ENCODE measurements at places on chromosomes 11 and 22.

GRCh38 chr11:64125676-64126075, 40.2 kb downstream of the MACROD1 start:
- DNase-seq: no peak

GRCh38 chr22:39396797-39397195, 2.8 kb upstream of the TAB1 start:
- no peak for DNase-seq

DNA sequence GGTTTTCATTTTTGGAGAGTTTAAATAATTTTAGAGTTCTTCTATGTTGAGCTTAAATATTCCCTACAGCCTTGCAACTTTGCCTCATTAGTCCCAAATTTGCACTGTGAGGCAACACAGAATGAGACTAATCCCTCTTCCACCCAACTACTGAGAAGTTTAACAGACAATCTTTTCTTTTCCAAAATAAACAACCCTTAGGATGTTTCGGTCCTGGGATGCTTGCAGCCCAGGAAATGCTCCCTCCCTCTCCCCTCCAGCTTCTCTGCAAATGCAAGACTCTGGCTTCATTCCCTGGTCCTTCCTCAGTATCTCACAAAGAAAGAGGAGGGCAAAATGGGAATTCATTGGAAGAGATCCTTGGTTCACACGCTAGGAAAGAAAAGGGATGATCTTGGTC, 222.5 kb downstream of the ST3GAL4 start:
- no peak for DNase-seq

- DNase-seq: no peak
These were observed 38.4 kb upstream of the CLMP start for GRCh38 chr11:123233280-123233974.

DNA sequence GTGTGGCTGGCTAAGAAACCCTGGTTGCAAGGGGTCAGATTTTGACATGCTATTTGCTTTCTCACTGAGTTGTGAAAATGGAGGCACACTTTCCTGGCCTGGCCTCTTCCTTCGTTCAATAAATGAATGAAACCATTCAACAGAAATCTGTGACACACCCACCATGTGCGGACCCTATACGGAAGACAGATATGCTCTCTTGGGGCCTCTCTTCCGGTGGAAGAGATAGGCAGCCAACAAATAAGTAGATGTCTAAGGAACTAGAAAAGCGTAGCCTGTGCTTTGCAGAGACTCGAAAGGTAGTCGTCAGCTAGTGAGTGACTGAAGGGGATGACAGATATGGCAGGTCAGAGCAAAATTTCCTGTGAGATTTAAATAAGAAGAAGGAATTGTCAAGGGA, 5.3 kb downstream of the KCNQ1OT1 start:
- no peak for DNase-seq

- no peak for DNase-seq
These were observed 886 bp downstream of the PITPNM1 start for GRCh38 chr11:67504005-67504949.

GRCh38 chr11:8261921-8262551, 1.6 kb downstream of the LMO1 start:
- DNase-seq: no peak

All from SK-N-MC (cell line).